ENCODE measurements at places on chromosomes 11 and 22.
A peak's percentile ranks its signal among the peaks of the same experiment; 100 is the strongest.

GRCh38 chr22:23385678-23386631, 194.1 kb downstream of the IGLL1 start:
- DNase-seq = peak; percentile 80
- no peaks in the 10 kb centered on the region for H3K36me3 ChIP-seq
- H3K4me3 ChIP-seq = no peak overlapping the region
- H3K27me3 ChIP-seq = no peaks in the 10 kb centered on the region

DNA sequence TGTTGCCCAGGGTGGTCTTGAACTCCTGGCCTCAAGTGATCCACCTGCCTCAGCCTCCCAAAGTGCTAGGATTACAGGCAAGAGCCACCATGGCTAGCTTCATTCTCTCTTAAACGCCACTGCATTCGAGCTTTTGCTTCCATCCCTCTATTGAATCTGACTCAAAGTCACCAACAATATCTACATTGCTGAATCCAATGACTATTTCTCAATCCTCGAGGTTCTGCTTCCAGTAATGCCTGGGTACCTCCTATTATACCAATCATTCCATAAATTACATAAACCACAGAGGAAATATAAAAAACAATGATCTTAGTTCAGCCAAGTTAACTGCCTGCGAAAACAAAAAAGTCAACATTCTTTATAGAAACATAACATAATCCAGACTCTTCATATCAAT, 11.9 kb upstream of the NXF1 start:
- H3K27me3 ChIP-seq = no peaks in the 10 kb centered on the region
- no peak overlapping the region for H3K27ac ChIP-seq
- no peak overlapping the region for H3K4me3 ChIP-seq
- no peak for DNase-seq

DNA sequence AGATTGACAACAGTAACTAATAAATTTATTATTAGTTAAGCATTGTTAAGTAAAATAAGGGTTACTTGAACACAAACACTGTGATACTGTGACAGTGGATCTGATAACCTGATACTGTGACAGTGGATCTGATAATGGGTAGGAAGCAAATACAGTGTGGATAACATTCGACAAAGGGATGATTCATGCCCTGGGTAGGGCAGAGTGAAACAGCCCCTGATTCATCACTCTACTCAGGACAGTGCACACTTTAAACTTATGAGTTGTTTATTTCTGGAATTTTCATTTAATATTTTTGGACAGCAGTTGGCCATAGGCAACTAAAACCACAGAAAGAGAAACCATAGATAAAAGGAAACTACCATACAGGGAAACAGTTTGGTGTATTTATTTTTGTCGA, 60.8 kb upstream of the CTSC start:
- H3K27me3 ChIP-seq = no peaks in the 10 kb centered on the region
- H3K27ac ChIP-seq = no peak overlapping the region
- no peak overlapping the region for H3K4me3 ChIP-seq
- H3K36me3 ChIP-seq = no peaks in the 10 kb centered on the region

DNA sequence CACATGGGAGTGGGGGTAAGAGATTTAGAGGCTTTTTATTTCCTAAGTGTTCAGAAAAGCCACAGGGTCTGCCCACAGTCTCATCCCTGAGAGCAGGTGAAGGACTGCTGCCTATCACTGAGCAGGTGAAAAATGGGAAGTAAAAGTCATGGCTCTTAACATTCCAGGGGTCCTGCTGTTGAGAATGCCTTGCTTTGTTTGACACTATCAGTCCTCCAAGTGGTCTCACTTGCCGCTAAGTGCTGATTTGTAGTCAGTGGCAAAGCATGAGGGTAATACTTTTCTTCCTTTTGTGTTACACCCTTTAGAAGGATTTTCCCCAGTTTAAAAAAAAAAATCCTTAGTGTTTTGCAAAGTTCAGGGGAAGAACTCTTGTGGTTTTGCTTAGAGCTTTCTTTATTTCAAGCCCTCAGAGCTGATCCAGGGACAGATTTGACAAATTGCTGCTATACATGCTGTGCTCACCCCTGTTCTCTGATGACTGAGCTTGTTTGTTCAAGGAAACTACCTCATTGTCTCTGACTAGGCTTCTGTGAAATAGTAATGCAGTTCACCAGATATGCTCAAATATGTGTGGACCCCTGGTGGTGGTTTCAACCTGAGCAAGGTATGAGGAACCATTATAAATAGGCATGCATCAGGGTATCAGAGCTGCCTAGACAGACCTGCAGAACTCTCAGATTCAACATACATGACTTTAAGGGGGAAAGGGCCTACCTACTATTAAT, 141.0 kb downstream of the ARHGAP42 start:
- peaks cover 10% of the 10 kb centered on the region for H3K4me1 ChIP-seq
- H3K36me3 ChIP-seq = no peaks in the 10 kb centered on the region
- DNase-seq = peak; percentile 92
- no peak overlapping the region for H3K4me3 ChIP-seq

DNA sequence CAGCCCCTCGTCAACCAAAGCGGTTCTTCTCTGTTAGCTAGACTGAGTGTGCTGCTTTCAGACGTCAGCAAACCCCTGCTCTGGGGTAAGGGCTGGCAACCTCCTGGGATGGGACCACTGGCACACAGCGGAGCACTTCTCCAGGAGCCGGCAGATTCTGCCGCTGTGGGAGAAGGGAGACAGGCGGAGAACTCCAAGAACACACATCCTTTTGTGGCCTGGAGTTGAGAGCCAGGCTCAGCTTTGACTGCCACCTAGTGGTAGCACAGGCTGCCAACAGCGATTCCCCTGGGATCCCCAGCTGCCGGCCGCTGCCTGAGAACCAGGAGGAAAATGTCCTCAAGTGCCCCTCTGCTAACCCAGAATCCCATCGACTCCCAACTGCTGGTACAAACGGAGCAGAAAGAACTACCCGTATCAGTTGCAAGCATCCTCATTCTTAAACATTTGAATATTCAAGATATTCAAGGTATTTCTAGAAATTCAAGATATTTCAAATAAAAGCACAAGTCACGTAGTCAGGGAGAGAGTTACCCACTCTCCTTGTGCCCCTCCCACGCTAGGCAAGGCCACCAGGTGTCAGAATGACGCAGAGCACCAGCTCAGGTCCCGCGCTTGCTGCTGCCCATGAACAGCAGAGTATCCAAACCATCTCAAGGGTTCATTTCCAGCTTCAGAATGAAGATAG, 4.9 kb downstream of the LTO1 start:
- DNase-seq = peak; percentile 91
- peaks cover 7% of the 10 kb centered on the region for H3K36me3 ChIP-seq
- H3K27ac ChIP-seq = no peak overlapping the region
- H3K4me3 ChIP-seq = no peak overlapping the region
- peaks cover 1% of the 10 kb centered on the region for H3K4me1 ChIP-seq
- no peaks in the 10 kb centered on the region for H3K27me3 ChIP-seq

DNA sequence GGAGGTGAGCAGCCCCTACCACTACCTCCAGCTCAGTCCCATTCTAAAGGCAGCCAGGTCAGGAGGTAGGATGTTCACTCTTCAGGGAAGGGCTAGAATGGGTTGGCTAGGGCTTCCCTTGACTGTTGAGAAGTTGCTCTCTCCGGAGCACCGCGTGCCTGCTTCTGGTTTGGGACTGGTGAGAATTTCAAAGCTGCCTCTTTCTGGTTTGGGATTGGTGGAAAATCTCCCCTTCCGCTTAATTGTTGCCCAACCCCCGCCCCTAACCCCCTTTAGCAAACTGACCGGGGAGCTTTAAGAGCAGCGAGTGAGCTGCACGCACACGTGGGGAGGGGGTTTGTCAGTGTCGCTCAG, 686 bp downstream of the USP2 start:
- no peak overlapping the region for H3K27ac ChIP-seq
- no peaks in the 10 kb centered on the region for H3K36me3 ChIP-seq
- no peaks in the 10 kb centered on the region for H3K27me3 ChIP-seq
- DNase-seq = peak; percentile 78
- peaks cover 31% of the 10 kb centered on the region for H3K4me1 ChIP-seq

GRCh38 chr11:64358907-64359711, at the start of gene RPS6KA4:
Gene RPS6KA4, plus strand, starts transcription at chr11:64359162. Its CDS starts 74 bp downstream, at chr11:64359236.
- peaks cover 10% of the 10 kb centered on the region for H3K4me1 ChIP-seq
- peak within 1 kb of the TSS; percentile 48 for H3K27ac ChIP-seq
- H3K36me3 ChIP-seq = no peaks in the 10 kb centered on the region
- peak within 1 kb of the TSS; percentile 81 for H3K4me3 ChIP-seq
- DNase-seq = peak; percentile 74
- H3K27me3 ChIP-seq = no peaks in the 10 kb centered on the region

DNA sequence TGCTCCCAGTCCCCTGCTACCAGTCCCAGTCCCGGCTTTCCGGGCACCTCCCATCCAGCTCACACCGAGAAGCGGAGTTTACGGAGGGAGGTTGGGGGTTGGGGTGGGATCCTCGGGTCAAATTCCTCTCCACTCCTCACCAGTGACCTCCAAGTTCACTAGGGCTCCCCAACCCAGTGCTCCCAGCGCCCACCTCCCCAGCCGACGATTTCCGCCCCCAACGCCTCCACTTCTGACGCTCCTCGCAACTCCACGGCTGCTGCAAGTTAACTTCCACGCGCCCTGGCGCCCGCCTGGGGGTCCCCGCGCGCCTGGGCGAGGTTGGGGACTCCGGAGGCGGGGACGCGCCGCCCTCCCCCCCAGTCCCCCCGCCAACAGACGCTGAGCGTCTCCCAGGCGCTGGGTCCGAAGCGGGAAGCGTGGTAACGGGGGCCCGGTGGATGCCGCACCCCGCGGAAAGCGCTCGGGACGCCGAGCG, 526 bp downstream of the TPST2 start:
- H3K4me3 ChIP-seq = peak overlapping the region; percentile 93
- peak; percentile 68 for DNase-seq
- no peaks in the 10 kb centered on the region for H3K36me3 ChIP-seq
- peak overlapping the region; percentile 1 for H3K27ac ChIP-seq
- H3K4me1 ChIP-seq = peaks cover 6% of the 10 kb centered on the region
- no peaks in the 10 kb centered on the region for H3K27me3 ChIP-seq

- no peak for DNase-seq
- H3K27ac ChIP-seq = no peak overlapping the region
- no peak overlapping the region for H3K4me3 ChIP-seq
- no peaks in the 10 kb centered on the region for H3K4me1 ChIP-seq
These were observed 113.9 kb downstream of the KIRREL3 start for GRCh38 chr11:126886636-126887035.

GRCh38 chr11:77198440-77198849, 70.4 kb downstream of the MYO7A start:
- peak; percentile 84 for DNase-seq
- no peak overlapping the region for H3K4me3 ChIP-seq
- no peak overlapping the region for H3K27ac ChIP-seq
- no peaks in the 10 kb centered on the region for H3K27me3 ChIP-seq
- H3K4me1 ChIP-seq = no peaks in the 10 kb centered on the region

DNA sequence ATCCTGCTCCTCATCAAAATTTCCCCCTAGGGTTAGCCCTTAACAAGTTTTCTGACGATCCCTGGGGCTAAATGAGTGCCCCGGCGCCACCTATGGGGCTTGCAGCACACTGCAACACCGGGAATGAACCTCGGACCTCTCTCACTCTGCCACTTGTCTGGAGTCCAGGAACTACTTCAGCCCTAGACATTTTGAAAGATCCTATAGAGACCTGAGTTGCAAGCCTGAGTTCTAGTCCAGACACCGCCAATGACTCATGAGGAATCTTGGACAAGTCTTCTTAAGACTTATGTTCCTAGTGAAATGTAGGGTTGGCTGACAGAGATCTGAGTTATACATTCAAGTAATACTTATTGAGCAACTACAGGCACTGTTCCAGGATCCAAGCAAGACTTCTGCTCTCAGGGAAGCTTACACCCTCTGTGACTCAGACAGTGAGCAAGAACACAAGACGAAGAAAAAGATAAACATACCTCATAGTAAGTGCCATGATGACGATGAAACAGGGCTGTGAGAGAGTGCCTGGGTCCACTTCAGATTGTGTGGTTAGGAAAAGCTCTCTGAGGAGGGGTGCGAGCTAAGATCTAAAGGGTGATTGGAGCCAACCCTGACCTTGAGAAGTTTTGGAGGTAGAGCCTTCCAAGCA, 10.2 kb upstream of the STK33 start:
- DNase-seq = peak; percentile 75
- no peaks in the 10 kb centered on the region for H3K27me3 ChIP-seq
- H3K27ac ChIP-seq = no peak overlapping the region
- H3K4me3 ChIP-seq = no peak overlapping the region

DNA sequence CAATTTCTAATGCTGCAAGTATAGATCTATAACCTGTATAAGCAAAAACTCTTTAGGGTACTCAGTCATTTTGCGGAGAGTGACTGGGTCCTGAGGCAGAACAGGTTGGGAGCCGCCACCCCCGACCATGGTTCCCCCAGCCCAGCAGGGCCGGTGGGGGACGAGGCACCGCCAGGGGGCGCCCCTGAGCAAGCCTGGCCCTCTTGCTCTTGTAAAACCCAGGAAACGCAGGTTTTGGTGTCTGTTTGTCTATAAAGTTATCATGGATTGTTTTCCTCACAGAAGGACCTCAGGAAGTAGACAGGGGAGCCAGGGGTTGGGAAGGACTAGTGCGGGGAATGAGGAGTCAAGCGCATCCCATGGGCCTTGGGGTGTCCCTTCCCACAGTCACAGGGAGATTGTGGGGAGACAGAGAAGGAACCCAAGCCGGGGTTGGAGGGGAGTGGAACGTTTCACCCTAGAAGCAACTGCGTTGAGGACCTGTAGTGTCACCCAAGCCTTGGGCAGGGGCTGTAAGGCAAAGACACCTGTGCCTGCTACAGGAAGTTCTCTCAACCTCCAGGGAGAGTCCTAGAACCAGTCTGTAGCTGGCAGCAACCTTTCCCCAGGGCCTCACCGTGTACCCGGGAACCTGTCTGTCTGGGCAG, 26.4 kb downstream of the KCTD17 start:
- DNase-seq = peak; percentile 55
- H3K27ac ChIP-seq = no peak overlapping the region
- H3K4me1 ChIP-seq = no peaks in the 10 kb centered on the region
- no peaks in the 10 kb centered on the region for H3K27me3 ChIP-seq

DNA sequence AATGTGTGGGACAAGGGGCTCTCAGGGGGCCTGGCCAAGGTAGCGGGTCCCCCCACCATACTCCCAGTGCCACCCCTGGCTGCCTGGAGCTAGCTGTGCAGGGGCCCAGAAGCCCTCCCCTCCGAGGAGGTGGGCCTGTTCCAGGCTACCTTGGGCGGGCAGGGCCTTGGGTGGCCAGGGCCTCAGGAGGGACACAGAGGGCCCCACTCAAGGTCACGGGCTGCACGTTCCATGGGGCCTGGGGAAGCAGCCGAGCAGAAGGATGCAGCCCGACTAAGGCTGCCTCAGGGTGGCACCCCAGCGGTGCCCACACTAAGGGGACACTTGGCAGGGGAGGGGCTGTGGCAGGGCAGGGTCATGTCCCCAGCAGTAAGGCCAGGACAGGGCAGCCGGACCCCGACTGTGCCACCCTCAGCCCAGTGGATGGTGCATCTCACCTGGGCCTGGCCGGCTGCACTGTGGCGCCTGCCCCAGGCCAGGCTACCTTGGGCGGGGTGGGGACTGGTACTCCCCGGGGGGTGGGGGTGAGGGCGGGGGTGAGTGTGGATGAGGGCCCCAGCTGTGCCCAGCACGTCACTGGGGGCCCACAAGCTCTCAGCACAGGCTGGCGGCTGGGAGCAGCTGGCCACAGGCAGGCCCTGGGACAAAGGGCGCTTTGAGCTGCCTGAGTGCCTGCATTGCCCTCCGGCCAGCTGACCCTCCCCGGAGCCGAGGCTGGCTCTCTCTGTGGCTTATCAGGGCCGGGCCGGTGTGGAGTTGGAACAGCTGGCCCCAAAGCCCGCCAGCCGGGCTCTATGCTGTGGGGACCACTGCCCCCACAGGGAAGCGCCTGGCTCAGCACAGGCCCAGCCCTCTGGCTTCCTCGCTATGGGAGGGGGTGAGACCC, 117.1 kb downstream of the KCNQ1 start:
- no peak for DNase-seq
- no peaks in the 10 kb centered on the region for H3K36me3 ChIP-seq
- H3K27ac ChIP-seq = no peak overlapping the region
- H3K4me1 ChIP-seq = no peaks in the 10 kb centered on the region
- no peak overlapping the region for H3K4me3 ChIP-seq
